ENCODE measurements at places on chromosomes 6 and 20.

DNA sequence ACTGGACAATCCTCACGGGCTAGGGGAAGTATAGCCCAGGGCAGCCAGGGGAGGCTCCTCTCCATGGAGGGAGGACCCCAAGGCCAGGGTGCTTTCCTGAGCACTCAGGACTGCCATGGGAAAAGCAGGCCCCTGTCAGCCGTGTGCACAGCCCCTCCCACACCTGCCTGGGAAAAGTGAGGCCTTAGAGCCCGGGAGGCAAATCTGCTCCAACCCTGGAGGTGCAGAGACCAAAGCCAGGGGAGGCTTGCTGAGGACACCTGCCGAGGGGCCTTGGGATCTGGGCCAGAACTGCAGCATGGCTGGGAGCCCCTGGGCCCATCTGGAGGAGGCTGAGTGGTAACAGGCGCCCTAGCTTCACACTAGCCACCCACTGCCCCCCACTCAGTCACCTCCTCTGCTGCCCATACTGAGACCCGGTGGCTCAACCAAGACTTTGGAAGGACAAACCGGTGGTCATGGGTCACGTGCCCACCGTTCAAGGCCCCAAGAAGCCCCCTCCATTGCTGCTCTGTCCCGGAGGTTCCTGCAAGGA lies 55.2 kb downstream of the YTHDF1 start:
- no peak for DNase-seq

DNA sequence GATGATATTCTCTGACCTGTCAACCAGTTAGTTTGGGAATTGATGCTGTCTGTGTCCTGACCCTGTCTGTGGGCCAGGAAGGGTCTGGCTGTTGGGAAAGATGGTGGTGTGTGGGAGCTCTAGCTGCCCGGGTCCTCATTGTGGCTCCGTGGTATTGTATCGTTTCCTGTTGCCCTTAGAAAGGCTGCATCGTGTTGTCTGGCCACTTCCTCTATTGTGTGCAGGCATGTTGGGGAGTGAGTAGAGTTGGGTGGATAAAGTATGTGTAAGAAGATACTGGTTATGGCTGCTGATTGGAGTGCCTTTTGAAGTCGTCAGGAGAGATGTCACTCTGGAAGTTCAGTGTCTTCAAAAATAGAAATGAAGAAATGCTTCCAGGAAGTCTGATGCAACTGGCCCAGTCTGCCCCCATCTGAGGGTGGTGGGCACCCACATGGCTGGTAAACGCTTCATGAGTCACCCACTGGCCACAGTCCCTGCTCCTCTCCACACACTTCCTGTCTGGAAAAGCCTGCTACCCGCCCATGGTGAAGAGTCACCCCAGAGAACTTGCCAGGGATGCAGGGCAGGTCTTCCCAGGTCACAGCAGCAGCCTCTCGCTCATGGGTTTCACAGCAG lies 27.9 kb downstream of the PPARD start:
- peak; percentile 11 for DNase-seq

GRCh38 chr6:474453-475185 lies 83.1 kb downstream of the IRF4 start:
- DNase-seq = peak; percentile 42

DNA sequence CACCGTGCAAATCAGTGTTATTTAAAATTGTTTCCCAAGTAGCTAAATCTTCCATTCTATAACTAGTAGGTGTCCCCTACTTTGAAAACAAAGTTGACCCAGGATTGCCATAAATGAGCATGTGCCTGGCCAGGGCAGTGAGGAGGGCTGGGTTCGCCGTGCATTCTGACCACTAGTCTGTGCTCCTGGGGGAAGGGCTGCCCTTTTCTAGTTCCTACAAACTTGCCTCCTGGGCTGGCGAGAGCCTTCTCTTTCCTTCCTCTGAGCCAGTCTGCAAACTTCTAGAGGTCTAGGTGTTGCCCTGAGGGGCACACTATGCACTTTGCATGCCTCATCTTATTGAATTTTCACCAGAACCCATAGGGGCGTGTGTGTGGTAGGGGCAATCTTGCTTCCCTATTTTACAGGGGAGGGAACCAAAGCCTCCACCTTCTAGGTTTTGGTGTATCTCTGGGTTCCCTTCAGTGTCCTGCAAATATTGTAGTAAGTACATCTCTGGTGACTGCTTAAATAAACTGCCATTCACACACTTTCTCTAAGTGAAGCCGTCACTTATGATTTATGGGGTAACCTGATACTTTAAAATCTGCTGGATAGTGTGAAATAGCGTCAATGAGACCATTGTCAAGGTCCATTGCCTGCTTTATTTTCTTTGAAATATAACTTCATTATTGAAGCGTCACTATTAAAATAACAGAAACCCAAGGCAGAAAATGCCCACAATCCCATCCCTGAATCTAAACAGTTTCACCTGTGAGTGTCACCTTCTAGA lies 42.2 kb downstream of the CDH26 start:
- no peak for DNase-seq

DNA sequence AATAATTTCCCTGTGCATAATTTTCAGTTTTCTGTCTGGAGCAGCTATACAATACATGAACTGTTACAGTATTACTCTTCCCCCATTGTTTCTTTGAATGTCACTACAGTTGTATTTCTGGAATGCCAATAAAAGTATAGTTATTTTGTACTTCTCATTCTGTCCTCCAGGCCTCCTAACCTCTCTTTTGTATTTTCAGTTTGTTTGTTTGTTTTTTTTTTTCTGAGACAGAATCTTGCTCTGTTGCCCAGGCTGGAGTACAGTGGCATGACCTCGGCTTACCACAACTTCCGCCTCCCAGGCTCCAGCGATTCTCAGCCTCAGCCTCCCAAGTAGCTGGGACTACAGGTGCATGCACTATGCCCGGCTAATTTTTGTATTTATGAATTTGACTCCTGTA lies 16.8 kb upstream of the ARID1B start:
- DNase-seq = no peak

GRCh38 chr6:170347091-170347490 lies 40.5 kb downstream of the FAM120B start:
- DNase-seq = no peak

- DNase-seq = no peak
These were observed 128.2 kb downstream of the EDN3 start for GRCh38 chr20:59428441-59429205.

- peak; percentile 46 for DNase-seq
These were observed 69.6 kb downstream of the TBXT start for GRCh38 chr6:166097914-166098522.

GRCh38 chr20:59455402-59456341 lies 148.7 kb upstream of the PHACTR3 start:
- DNase-seq = no peak

- no peak for DNase-seq
These were observed 86.8 kb downstream of the PPP1R14C start for GRCh38 chr6:150229436-150230163.

DNA sequence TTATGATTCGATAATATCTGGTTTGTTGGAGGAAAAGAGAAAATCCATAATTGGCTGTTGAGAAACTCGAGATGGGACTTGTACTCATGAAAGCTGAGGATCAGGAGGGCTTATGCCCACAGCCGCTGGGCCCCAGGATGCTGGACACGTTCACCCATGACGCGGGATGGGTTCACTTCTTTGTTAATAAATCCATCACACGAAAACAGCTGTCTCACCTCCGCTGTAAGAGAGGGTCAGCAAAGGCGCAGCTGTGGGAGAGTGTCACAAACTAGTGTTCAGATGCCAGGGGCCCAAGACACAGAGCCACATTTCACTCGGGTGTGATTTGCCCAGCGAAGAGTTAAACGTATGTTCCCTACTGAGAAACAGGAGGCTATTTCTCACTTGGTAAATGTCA lies 315.1 kb downstream of the THBS2 start:
- DNase-seq = no peak

- DNase-seq = no peak
These were observed 15.7 kb downstream of the ATG5 start for GRCh38 chr6:106309766-106310373.

DNA sequence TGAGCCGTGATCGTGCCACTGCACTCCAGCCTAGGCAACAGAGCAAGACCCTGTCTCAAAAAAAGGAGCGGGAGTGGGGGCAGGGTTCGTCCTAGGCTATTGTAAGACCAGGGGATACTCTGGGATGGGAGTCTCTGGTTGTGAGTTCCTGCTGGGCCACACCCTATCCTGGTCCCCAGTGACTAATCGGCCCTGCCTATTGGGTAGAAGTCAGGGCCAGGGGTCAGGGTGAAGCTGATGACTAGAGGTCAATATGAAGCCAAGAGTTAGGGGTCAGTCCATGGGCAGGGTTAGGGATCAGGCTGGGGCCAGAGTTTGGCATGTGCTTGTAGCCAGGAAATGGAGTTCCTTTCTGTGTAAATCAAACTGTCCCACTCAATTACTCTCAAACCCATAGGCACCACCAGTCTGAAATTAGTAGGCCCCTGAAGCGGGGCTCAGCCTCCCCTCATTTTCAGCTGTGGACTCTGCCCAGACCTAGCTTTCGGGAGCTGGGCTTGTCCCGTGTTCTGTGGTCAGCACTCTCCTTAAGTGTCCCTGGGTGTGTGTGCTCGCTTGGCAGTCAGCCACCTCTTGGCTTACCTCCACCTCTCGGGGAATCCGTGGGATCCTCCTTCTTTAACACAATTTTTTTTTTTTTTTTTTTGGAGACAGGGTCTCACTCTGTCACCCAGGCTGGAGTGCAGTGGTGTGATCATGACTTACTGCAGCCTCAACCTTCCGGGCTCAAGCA lies 1.8 kb downstream of the HSPA12B start:
- no peak for DNase-seq

GRCh38 chr6:133892813-133893691 lies 4.1 kb downstream of the TCF21 start:
- DNase-seq = no peak

- no peak for DNase-seq
These were observed 19.4 kb downstream of the C6orf15 start for GRCh38 chr6:31092769-31093505.

DNA sequence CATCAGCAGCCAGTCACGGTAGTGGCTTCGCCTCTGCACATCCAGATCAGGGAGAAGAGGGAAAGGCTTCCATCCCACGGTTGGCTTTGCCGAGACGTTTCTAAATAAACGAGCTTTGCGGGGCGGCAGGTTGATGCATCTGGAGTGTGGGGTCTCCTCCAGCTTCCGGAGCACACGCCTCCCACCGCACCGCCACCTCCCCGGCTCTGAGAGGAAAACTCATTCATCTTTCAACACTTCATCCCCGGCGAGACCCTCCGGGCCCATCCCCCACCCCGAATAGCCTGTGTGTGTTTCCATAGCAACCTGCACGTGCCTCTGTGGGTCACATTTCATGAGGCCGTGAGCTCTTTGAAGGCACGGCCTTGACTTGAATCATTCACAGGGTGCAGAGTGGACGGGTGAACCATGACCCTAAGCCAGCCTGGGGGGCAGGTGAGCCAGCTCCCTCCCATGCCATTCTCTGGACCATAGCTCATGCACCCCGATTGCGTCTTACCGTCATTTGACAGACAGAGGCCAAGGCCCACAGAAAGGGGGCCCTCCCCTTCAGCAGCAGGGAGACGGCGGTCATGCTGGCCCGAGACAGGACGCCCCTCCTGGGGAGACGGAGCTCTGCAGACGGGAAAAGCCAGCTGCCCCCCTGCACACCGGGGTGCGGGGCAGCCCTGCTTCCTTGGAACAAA lies 16.2 kb upstream of the CHRNA4 start:
- no peak for DNase-seq

- no peak for DNase-seq
These were observed 54.6 kb downstream of the QRSL1 start for GRCh38 chr6:106684011-106684410.

DNA sequence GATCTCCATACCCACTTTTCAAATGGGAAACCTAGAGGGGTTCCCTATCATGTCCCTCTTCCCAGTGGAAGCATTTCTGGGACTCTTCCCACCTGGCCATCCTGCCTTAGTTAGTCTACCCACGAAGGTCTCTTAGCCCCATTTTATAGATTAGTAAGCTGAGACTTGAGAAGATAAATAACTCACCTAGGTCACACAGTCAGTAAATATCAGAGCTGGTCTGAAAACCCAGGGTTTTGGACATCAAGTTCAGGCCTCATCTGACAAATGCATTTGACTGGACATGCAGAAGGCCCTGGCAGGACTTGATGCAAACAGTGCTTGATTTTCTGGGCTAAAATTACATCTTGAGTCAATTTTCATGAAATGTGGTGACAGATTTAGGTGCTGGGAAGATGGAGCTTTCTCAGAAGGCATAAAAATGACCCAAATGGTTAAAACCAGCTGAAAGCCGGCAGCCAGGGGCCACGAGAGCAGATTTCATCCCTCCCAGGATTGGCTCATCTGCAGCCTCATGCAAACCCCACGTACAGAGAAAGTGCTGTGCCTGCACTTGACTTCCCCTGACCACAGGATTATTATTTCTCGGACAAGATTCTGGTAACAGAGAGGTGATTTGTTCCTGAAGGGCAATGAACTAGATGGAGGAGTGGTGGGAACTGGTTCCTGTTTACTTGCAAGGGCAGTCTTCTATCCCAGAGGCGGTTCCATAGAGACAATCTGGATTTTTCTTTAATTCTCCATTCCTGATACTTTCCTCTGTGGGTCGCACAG lies 23.1 kb downstream of the CPNE5 start:
- no peak for DNase-seq
